ENCODE measurements at places on chromosomes 5 and 9.

DNA sequence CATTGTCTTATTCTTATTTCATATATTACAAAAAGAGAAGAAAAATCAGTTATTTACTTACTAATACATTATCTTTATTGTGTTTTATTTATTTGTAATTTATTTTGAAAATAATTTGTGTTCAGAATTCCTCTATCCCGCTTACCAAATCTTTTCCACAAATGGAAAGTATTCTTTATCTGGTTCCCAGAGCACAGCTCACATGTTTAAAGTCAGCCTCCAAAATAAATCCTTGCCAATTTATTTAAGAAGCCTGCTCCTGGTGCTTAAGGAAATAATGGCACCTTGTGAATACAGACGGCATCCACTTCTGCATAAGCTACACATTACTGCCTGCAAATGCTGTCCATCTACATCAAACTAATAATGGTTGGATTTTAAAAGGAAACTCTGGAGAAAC is 435.4 kb downstream of the MTRR start:
- DNase-seq = no peak

GRCh38 chr5:74196233-74196632 is 444.3 kb downstream of the ENC1 start:
- DNase-seq = no peak

DNA sequence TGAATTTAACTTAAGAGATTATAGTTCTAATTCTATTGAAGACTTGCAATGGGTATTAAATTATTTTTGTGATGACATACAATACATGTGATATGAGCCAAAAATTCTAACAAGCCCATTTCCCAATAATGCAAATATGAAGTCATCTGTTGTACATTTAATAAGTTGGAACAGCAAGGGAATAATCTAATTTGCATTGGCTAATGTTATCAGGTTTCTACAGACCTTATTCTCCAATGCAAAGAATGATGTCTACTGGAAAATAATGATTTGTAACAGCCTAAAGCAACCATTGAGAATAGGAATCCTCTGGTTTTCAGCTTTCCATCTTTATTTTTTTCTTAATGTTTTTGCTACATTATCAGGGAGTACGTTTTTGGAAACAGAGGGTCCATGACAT is 89.1 kb upstream of the MINAR2 start:
- no peak for DNase-seq

GRCh38 chr9:26216702-26217101 is 538.5 kb upstream of the TUSC1 start:
- DNase-seq = no peak

DNA sequence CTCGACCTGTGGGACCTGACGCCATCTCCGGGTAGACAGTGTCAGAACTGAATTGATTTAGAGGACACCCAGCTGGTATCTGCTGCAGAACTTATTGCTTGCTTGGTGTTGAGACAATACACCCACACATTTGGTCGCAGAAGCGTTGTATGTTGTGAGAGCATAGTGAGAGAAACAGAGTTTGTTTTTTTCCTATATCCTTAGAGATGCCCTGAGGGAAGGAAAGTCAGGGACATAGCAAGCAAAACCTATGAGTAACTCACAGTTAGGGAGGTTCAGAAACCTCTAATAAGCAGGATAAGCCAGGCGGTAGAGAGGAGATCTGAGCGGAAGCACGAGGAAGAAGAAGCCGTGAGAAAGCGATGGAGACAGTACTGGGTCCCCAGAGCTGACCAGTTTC is 59.8 kb downstream of the PTCD2 start:
- DNase-seq = no peak

GRCh38 chr5:39604491-39604890 is 179.7 kb upstream of the DAB2 start:
- no peak for DNase-seq

GRCh38 chr5:140311011-140311467 is 8.1 kb upstream of the PFDN1 start:
- DNase-seq = no peak

DNA sequence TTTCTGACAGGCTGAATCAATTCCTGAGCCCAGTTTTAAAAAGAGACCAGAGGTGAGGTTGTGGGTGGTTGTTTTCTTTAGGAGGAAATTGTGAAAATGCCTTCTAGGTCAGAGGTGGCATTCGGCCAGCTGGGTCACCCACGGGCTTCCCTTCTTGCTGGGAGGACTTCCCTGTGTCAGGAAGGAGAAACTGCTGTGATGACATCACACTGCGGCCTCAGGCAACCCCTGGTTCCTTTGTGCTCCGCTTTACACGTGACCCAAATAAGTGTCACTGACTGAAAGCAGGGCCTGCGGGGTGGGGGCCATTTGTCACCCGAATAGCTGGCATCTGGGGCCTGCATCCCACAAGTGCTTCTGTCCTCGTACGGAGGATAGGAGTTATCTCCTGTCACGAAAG is 39.7 kb downstream of the FABP6 start:
- DNase-seq = no peak

DNA sequence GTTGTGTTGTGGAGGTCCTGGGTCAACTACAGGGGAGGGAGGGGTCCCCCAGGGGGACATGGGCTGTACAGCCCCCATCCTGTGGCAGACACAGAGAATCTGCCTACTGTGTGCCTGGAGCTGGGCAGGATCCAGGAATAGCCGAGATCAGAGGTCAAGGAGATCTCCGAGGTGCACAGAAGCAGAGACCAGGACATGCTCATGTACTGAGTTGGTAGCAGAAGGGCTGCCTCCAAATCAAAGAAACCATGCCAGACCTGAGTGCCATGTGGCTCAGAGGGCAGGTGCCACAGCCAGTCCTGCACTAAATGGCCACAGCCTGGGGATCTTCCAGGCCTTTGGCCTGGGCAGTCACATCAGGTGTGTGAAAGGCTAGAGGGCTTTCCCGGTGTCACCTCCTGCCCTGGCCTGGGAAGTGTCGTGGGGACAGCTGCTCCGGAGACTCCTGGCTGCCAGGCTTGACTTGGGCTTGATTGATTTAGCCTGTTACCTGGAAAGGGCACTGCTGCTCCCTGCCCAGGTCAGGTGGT is 27.8 kb downstream of the GSN start:
- no peak for DNase-seq

- DNase-seq = no peak
These were observed 143.9 kb downstream of the C9orf50 start for GRCh38 chr9:129476821-129477611.

- peak; percentile 25 for DNase-seq
These were observed 34.3 kb upstream of the MACIR start for GRCh38 chr5:103224118-103224893.

GRCh38 chr5:111116550-111116949 is 24.4 kb downstream of the WDR36 start:
- peak; percentile 65 for DNase-seq

GRCh38 chr5:143261748-143262392 is 141.6 kb downstream of the NR3C1 start:
- no peak for DNase-seq

- DNase-seq = no peak
These were observed 154.0 kb downstream of the WDR70 start for GRCh38 chr5:37532976-37533740.
